ENCODE measurements at places on chromosomes 7 and 10.

DNA sequence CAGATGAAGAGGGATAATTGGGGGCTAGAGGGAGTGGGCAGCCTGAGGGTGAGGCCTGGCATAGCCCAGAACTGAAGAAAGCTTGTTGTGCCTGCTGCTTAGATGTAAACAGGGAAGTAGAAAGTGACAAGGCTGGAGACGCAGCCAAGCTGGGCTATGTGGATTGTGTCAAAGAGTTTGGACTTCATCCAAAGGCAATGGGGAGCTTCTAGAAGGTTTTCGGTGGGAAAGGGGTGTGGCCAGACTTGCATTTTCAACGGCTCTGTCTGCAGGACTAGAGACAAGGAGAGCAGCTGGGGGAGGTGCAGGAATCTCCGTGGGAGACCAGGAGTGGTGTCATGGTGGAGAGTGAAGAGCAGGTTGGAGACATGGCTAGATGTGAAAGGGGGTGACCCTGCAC, 48.8 kb downstream of the GOLGA7B start:
- DNase-seq, result no peak

DNA sequence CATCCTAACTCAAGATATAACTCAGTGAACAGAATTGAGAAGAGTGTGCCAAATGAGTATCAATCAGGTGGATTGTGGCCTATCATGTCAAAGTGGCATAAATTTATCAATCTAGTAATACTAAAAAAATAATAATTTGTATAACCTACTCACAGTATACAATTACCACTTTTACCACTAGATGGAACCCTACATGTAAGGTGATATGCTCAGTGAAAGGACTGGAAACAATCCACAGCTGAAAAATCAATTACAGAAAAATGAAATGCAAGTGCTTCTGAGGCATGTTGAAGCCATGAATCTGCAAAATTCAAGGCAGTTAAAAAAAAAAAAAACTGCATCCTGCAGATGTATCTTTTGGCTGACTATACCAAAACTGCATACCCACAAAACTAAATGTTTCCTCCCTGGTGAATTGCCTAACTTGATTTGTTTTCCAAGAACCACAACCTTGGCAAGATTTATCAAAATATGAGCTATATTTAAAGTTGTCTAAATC, 13.9 kb downstream of the ARHGAP19 start:
- peak; percentile 29 for DNase-seq

GRCh38 chr10:10007957-10008356, 1009.7 kb upstream of the CELF2 start:
- DNase-seq, result no peak

DNA sequence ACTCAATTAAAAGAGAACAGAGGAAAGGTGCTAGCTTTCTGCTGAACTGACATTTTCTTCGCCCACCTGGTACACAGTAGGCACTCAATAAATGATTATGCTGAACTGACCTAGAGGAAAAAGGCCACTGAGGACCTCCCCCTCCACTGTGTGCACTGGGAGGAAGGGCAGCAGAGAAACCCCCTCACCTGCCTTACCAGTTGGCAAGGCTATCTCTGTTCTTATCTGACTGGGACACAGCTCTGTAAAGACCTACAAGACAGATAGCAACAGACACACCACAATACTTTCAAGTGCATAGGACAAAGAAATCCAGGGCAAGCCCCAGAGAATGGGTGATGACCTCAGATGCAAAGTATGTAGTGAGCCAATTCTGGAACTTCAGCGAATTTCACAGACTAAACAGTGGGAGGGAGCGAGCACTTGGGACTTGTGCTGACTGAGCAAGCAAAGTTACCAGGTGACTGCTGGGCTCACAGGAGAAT, 30.4 kb downstream of the PDLIM1 start:
- no peak for DNase-seq

GRCh38 chr7:11835260-11835659, 3.3 kb upstream of the THSD7A start:
- DNase-seq, result no peak

DNA sequence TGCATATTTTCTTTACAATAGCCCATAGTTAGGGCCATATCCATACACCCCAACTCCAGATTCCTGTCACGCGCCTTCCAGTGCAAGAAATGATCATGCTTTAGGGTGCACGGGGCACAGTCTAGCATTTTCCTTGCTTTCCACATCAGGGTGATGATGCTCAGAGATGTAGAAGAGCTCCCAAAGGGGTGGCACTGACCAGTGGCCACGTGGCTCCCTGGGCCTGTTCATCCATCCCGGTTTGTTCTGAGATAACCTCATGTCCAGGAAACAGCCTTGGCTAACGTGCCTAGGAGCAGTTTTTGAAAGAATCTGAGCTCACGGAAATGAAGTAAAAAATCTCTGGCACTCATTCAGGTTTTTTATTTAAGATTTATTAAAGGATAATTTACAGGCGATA, 139.3 kb downstream of the GALNT17 start:
- DNase-seq, result no peak

- DNase-seq, result no peak
Measured at GRCh38 chr7:130845581-130846085, 111.6 kb upstream of the KLF14 start.

DNA sequence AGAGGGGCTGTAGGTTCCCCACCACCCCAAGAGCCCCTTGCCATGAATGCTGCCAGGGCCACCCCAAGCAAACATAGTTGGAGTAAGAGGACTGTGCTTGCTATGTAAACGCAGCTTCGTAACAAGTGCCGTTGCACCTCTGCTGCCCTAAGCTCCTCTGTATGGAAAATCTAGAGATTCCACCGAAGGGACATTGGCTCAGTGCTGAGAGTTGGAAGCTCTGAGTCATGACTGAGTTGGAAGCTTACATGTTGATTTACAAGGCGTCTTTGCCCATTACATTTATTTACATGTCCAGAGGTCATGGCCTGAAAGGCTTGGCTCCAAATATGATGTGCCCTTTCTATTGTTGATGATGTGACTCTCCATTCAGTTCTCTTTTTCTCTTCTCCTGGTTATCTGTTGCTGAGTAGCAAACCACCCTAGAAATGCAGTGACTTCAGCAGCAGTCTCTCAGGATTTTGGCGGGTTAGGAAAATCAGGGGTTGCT, 233.1 kb upstream of the TCF7L2 start:
- no peak for DNase-seq

- DNase-seq, result peak; percentile 64
Measured at GRCh38 chr7:148142660-148143248, 447.8 kb upstream of the C7orf33 start.

GRCh38 chr7:35820858-35821257, 20.0 kb downstream of the SEPTIN7 start:
- DNase-seq, result no peak

DNA sequence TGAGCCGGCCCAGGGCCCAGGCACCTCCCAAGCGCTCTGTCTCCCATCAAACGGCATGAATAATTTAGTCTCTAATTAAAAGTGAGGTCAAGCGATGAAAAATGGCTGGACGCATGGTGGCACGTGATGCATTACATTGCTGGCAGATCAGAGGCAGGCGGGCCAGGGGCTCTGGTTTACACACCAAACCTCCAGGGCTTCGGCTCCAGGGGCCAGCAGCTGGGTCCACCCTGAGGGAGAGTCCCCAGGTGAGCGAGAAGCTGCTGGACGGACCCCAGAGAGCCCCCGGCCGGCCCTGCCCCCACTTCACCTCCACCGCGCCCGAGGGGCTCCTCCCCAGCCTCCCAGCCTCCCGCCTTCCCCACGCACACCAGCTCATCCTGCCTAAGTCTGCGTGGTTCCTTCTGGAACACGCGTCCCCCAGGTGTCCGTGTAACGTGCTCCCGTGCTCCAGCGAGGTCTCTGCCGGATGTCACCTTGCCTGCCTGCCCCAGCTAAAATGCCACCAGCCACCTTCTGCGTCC, 23.2 kb downstream of the UNCX start:
- no peak for DNase-seq

- DNase-seq, result no peak
Measured at GRCh38 chr10:103427866-103428265, 24.3 kb downstream of the CALHM2 start.

GRCh38 chr10:131663351-131663750, 237.5 kb upstream of the PPP2R2D start:
- DNase-seq, result no peak

GRCh38 chr10:108902619-108903285, 1020.6 kb downstream of the XPNPEP1 start:
- DNase-seq, result no peak

DNA sequence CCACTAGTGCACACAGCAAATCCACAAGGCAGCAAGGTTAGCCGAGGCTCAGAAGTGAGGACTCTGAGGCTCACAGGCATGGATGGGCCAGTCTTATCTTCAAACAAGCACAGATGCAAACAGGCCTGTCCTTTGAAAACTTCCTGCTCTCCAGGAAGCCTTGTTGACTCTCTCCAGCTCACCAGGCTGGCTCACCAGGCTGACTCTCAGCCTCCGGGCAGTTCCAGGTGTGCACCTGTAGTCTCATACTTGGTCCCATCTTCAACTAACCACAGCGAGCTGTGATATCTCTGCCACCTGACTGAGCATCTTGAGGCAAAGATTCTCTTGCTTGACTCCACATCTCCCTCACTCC, 173.9 kb upstream of the ZMIZ1 start:
- DNase-seq, result no peak

DNA sequence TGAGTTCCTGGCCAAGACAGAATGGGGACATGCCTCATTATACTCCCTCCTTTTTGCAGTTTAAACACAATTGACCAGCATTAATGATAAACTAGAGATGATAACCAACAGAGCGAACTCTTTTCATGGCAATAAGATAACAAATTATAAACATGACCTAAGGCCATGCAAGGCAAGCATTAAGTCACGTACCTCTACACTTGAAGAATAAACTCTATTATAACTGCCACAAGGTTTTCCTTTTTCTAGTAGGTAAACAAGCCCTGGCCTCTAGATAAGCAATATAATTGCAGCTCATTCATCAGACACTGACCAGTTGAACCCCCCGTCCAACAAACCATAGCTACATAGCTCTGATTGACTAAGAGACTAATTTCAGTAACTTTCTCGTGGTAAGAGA, 767.0 kb downstream of the GRM8 start:
- DNase-seq, result peak; percentile 66

DNA sequence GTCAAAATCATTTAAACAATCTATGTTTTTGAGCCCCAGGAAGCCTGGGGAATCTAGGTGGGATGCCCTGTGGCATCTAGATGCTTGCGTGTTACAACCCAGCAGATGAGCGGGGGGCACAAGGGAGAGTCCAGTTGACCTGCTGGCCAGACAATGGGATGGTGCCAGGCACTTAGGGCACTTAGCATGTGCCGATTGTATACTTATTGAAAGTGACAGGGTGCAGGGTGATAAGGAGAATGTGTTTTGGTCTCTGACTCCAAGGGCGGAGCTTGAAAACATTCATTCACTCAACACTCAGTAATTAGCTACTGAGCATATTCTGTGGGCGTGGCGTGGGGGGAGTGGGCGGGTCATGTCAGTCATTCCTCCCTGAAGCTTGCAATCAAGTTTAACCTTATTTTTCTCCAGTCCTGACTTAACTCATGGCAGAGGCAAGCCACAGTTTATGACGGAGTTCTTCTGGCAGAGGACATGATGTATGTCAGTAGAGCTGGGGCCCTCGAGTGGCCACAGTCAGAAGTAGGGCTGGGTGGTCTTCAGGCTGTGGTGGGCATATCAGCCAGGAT, 115.1 kb downstream of the PRKCQ start:
- no peak for DNase-seq

DNA sequence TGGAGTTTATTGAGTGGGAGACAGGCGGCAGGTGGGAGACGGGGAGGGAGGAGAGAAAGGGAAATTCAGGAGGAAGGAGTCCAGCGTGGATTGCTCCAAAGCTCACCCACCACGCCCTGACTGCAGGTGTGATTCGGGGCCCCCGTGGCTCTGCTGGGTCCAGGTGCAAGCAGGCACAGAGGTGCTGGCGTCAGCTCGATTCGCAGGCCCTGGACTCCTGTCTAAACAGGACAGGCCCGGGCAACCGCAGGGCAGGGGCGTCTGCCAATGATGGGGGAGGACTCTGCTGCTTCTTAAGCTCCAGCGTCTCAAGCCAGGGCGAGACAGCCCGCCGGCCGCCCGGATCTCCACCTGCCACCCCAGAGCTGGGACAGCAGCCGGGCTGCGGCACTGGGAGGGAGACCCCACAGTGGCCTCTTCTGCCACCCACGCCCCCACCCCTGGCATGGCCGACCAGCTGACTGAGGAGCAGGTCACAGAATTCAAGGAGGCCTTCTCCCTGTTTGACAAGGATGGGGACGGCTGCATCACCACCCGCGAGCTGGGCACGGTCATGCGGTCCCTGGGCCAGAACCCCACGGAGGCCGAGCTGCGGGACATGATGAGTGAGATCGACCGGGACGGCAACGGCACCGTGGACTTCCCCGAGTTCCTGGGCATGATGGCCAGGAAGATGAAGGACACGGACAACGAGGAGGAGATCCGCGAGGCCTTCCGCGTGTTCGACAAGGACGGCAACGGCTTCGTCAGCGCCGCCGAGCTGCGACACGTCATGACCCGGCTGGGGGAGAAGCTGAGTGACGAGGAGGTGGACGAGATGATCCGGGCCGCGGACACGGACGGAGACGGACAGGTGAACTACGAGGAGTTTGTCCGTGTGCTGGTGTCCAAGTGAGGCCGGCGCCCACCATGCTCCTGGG, at the start of gene CALML3:
CALML3 (plus strand) TSS at position 321 of the 920 bp plus-strand sequence; CDS start at position 446, 125 bp downstream.
- DNase-seq, result no peak
